ENCODE measurements at places on chromosomes 5 and 9.

- no peak for DNase-seq
Observed at GRCh38 chr5:81639556-81639955, 111.3 kb downstream of the SSBP2 start.

- no peak for DNase-seq
Observed at GRCh38 chr5:145931718-145932117, 4.7 kb upstream of the SH3RF2 start.

- DNase-seq, result no peak
Observed at GRCh38 chr5:17087035-17087434, 130.4 kb upstream of the BASP1 start.

DNA sequence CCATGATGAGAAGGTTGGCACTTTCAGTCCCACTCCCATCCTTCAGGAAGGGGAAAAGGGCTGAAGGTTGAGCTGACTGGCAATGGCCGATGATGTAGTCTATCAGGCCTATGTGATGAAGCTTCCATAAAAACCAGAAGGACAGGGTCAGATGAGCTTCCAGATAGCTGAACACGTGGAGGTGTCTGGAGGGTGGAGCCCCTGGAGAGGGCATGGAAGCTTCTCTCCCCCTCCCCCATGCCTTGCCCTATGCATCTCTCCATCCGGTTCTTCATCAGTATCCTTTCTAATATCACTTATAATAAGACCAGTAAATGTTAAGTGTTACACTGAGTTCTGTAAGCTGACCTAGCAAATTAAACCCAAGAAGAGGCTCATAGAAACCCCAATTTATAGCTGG is 32.6 kb upstream of the SMU1 start:
- DNase-seq, result no peak

DNA sequence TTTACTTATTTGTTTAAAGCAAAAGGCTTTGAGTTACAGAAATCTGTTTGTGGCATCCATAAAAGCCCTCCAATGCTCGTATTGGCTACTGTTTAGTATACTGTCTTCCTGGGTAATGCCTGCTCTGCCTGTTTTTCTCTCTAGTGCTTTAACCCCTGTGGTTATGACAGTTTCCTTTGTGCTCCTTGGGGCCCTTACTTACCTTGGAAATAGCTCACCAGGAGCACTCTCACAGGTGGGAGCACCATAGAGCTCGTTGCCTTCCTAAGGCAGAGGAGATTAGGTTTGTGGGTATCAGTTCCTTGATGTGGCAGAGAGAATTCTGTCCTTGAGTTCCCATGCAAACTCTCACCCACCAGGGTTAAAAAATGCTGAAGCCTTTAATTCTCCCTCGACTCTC is 242.8 kb downstream of the CDH18 start:
- no peak for DNase-seq

DNA sequence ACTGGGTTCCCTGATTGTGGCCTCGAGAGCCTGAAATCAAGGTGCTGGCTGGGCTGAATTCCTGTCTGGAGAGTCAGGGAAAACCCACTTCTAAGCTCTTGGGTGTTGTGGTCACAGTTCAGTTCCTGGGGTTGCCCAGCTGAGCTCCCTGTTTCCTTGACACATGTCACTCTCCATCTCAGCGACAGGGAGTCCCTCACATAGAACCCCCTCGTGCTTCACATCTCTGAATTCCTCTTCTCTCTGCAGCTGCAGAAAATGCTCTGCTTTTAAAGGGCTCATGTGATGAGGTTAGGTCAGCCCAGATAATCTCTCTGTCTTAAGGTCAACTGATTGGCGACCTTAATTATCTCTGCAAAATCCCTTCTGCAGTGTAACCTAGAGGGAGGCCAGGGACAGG is 53.5 kb upstream of the NFIL3 start:
- no peak for DNase-seq

GRCh38 chr5:33888587-33888986 is 3.2 kb downstream of the ADAMTS12 start:
- no peak for DNase-seq

DNA sequence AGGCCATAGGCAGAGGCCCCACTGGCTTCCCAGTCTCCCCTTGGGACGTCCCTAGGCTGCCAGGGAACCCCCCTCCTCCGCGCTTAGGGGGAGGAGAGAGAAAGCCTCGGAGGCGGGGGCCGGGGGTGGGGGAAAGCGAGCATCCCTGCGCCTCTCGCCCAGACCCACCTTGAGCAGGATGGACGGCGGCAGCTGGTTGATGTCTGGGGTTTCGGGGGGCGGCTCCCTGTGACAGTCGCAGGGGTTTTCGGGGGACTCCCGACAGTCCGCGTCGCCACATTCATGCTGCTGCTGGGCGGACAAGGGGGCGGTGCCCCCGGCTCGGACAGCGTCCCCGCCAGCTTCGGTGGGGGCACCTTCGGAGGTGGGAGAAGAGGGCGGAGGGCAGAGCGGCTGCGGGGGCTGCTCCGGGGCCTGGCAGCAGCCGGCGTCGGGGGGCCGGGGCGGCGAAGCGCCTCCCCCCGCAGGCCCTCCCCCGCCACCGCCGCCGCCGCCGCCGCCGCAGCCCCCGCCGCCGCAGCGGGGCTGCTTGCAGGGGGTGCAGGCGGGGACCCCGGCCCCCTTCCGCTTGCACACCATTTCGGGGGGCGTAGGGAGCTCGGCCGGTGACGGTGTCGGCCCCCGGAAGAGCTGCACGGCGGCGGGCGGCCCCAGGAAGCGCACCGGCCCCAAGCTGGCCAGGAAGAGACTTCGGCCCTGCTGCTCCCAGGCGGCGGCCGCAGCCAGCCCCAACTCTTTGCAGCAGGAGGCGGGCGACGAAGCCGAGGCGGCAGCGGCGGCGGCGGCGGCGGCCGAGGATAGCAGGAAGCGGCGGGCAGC is 1.2 kb downstream of the FBXL17 start:
- DNase-seq, result no peak

GRCh38 chr9:21392270-21392669 is 7.1 kb upstream of the IFNA2 start:
- DNase-seq, result peak; percentile 41

- no peak for DNase-seq
Observed at GRCh38 chr9:21281275-21281674, 23.8 kb downstream of the IFNA5 start.

- peak; percentile 64 for DNase-seq
Observed at GRCh38 chr9:79224672-79225433, 346.9 kb upstream of the TLE4 start.

DNA sequence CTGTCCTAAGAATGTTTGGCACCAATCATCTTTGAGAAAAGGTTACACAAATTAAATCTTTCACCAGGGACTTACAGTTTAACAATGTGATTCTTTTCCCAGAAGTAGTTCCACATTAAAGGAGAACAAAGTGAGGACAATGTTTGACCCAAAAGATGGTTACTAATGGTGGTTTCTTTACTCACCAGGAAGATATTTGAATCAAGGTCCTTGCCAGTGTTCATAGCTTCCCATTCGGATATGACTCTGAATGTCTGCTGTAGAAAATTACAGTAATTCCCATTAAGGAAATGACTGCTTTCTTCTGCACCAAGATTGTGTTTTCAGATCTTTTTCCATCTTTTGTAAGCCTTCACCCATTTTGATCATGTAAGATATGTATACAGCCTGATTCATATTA is 114.6 kb upstream of the ADAMTSL1 start:
- peak; percentile 76 for DNase-seq

- no peak for DNase-seq
Observed at GRCh38 chr9:27022920-27023319, 17.4 kb upstream of the LRRC19 start.

DNA sequence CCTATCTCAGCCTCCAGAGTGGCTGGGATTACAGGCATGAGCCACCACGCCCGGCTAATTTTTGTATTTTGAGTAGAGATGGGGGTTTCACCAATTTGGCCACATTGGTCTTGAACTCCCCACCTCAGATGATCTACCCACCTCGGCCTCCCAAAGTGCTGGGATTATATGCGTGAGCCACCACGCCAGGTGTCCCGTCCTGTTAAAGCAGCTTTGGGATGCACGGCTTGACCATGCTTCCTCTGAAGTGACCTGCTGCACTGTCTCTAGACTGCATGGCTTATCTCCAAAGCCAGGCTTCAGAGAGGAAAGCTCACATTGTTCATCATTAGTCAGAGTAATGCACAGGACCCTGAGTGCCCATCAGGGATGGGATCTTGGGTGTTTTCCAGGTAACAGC is 45.4 kb downstream of the SEMA4D start:
- DNase-seq, result no peak

DNA sequence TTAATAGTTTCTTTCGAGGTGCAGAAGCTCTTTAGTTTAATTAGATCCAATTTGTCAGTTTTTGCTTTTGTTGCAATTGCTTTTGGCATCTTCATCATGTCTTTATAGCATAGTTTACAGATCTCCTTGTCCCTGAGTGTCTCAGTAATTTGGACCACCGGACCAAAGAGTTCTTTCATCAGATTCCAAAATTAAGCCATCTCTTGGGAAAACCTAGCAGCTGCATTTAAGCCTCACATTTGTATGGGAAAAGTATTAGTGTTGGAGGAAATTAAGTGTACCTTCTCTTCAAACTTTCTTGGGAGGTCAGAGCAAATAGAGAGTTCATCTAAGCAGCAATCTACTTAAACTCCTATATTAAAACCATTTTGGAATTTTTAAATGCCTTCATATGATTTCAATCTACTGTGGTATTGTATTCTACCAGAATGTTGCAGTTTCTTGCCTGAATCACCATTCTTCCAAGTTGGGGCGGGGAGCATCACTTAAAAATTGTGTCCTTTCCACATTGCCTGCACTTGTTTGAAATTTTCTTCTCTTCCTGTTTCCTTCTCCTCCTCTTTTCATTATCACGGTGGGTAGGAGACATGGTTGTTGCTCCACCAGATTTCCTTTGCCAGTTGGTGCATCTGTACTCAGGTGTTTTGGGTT is 97.3 kb upstream of the DAB2 start:
- DNase-seq, result no peak

DNA sequence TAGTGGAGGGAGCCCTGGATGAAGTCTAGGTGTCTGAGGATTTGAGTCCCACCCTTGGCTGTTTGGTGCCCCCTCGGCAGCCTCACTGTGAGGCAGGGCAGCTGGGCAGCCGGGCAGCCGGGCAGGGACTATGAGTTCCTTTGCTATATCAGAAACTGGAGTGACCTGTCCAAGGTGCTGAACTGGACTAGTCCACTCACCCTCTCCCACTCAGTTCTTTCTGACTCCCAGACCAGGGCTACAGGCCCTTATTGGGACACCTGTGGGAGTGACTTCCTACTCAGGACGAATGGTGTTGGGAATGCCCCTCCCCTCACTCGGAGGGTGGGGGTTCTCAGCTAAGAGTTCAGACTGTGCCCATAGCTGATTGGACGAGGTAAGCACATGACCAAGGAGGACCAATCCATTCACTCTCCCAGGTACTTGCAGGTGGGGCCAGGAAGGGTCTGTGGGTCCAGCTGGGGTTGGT is 34.1 kb upstream of the RAPGEF1 start:
- peak; percentile 45 for DNase-seq

DNA sequence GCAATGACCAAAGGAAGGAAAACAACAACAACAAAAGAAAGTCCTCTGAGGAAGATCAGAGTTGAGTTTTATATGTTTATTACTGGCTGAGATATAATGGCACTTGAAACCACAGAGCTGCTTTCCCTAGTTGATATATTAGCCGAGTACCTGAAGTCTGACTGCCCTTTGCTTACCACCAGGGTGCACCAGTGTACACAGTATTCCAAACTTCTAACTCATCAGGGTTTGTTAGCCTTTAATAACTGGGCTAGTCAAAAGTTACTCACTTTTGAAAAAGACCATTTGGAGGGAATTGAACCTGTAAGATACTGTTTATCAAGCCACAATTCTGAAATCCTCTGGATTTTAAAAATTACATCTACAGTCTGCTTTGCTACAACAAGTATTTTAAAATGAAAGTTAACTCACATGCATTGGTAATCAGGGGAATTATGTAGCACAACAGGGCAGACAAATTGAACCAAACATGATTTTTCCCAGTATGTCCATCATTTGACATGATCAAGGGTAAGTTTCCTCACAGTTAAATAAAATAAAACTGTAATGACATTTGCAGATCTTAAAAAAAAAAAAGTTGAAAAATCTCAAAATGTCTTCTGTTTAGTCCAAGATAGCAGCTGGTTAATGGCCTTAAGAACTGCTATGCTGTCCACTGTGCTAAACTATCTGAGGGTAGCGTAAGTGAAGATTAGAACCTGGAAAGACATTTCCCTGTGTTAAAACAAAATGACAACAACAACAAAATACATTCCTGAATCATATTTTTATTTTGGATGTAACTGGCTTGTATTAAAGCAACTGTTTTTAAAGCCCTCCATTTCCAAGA is 57.3 kb upstream of the C6 start:
- DNase-seq, result peak; percentile 59

DNA sequence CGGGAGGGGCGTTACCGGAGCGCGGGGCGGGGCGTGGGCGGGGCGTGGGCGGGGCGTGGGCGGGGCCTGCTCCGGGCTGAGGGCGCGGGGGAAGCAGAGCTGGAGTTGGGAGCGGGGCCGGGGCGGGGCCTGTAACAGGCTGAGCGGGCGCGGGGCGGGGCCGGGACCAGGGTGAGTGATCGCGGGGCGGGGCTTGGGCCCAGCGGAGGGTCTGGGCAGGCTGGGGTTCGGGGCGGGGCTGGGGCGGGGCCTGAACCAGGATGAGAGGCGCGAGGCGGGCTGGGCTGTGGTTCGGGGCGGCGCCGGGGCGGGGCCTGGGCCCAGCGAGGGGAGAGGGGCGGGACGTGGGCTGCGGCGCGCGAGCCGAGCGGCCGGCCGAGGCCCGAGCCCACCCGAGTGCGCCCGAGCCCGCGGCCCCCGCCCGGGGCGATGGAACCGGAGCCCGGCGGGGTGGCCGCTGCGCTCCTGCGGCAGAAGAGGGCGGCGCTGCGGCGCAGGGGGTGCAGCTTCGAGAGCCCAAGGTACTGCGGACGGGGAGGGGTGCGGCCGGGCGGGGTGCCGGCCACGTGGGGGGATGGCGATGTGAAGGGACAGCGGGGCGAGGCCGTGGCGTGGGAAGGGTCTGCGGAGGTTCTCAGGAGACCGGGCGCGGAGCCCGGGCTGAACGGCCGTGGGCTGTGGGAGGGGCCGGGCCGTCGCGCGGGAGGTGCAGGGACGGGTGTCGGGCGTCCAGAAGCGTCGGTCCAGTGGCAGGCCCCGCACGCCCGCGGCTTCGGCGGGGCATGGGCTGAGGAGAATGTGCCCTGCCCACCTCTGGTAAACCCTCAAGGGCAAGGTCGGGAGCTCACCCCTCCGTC is 39.5 kb upstream of the GARNL3 start:
- peak; percentile 43 for DNase-seq

- DNase-seq, result no peak
Observed at GRCh38 chr5:4156889-4157288, 561.3 kb downstream of the IRX1 start.

DNA sequence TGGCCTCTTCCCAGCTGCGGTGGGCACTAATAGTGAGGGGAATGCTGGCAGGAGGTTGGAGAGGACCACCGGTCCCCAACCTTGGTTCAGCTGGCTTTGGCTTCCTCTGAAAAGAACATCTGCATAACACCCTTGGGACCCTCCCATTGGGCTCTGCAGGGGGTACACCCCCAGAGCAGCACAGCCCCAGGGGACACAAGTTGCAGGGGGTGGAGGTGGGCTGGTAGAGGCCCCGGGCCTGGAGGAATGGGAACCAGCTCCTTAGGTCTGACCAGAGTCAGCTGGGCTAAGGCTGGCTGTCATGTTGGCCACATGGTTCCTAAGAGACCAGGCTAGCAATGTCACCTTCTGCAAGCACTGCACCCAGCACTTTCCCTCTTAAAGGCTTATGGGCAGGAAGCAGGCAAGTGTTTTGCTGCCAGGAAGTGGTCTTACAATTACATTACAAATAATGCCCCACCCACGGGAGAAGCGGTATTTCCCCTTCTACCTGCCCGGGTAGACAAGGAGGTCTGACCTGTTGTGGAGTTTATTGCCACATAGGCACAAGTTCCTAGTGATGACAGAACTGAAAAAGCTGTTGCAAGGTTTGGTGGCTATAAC is 18.1 kb downstream of the GCNT4 start:
- DNase-seq, result no peak
